ENCODE measurements at places on chromosomes 7 and 10. TPM values are rescaled to one million over a fixed set of nuclear protein-coding genes. Genes with fewer than 3 reads are reported as not detected.

Gene ZNF727
- total RNA-seq, result not detected

Gene BMPER
- 2.5 TPM for total RNA-seq

Gene ZNF365
- total RNA-seq, result not detected

Gene EIF5AL1
- 0.59 TPM for total RNA-seq

Gene TRAPPC14
- 30.2 TPM for total RNA-seq

Gene FAM131B
- 1.0 TPM for total RNA-seq

Gene PLCE1
- 0.49 TPM for total RNA-seq

Gene DLX6
- not detected for total RNA-seq

Gene AKR1C8
- total RNA-seq, result not detected

Gene CYP2C19
- not detected for total RNA-seq

Gene SPDYE9
- 0.13 TPM for total RNA-seq

Gene EMX2
- not detected for total RNA-seq

Gene CYP2E1
- total RNA-seq, result 7.7 TPM

Gene ABCB4
- 3.0 TPM for total RNA-seq

Gene CREB5
- total RNA-seq, result 5.6 TPM

Gene VCL
- 200 TPM for total RNA-seq

Gene PRRT4
- 10.8 TPM for total RNA-seq

Gene PAX2
- total RNA-seq, result 17.4 TPM

Gene TAS2R41
- not detected for total RNA-seq

Gene PRSS1
- total RNA-seq, result 0.82 TPM

Gene MPP7
- 1.4 TPM for total RNA-seq

Gene OLAH
- 0.54 TPM for total RNA-seq

Gene FAM25A
- total RNA-seq, result not detected

Gene CCDC6
- 27.7 TPM for total RNA-seq

Gene FZD8
- 45.9 TPM for total RNA-seq

Gene RASA4B
- 6.2 TPM for total RNA-seq

Gene AMZ1
- 0.05 TPM for total RNA-seq

Gene GPC2
- total RNA-seq, result 27.2 TPM

Gene PPP1R17
- total RNA-seq, result 0.36 TPM

Gene TMEM130
- not detected for total RNA-seq

Gene LIPA
- total RNA-seq, result 84.2 TPM

Gene GNGT1
- not detected for total RNA-seq

Gene LRRC18
- total RNA-seq, result not detected

Gene MYOF
- total RNA-seq, result 12.4 TPM

Gene PANK1
- 16.2 TPM for total RNA-seq

Gene OPALIN
- total RNA-seq, result not detected

Gene PAPOLB
- 0.10 TPM for total RNA-seq

Gene MCM10
- 7.0 TPM for total RNA-seq

Gene KCNIP2
- 7.7 TPM for total RNA-seq

Gene NUTM2D
- 16.1 TPM for total RNA-seq

Gene EPDR1
- 11.7 TPM for total RNA-seq

Gene R3HCC1L
- total RNA-seq, result 21.3 TPM

Gene COPG2
- 40.0 TPM for total RNA-seq

Gene SPDYE8
- 0.13 TPM for total RNA-seq

Gene GBX1
- total RNA-seq, result 13.8 TPM

Gene CARD11
- total RNA-seq, result 3.9 TPM

Gene PDE6C
- total RNA-seq, result not detected

Gene TIMM23
- total RNA-seq, result 57.9 TPM

Gene LRIT2
- total RNA-seq, result not detected

Gene GAD2
- total RNA-seq, result 0.90 TPM

Gene PTPN20
- total RNA-seq, result 0.97 TPM

Gene VSTM4
- total RNA-seq, result 0.38 TPM

Gene SLC26A3
- total RNA-seq, result not detected
